ENCODE measurements at places on chromosomes 2 and 18.

DNA sequence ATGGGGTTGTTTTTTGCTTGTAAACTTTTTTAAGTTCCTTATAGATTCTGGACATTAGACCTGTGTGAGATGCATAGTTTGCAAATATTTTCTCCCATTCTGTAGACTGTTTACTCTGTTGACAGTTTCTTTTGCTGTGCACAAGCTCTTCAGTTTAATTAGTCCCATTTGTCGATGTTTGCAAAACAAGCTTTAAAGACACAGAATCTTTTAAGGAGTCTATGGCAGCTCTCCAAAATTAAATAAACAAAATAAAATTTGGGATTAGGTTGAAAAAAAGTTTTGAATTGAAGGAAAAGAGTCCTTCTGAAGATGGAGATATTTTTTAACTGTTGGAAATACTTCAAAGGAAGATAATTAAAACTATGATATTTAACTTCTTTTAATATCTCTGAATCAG, 88.8 kb downstream of the MAP3K20 start:
- DNase-seq, result no peak

- DNase-seq, result no peak
Observed at GRCh38 chr2:44533508-44533907, 171.8 kb downstream of the CAMKMT start.

- DNase-seq, result no peak
Observed at GRCh38 chr18:76126327-76126726, 368.7 kb downstream of the ZNF516 start.

DNA sequence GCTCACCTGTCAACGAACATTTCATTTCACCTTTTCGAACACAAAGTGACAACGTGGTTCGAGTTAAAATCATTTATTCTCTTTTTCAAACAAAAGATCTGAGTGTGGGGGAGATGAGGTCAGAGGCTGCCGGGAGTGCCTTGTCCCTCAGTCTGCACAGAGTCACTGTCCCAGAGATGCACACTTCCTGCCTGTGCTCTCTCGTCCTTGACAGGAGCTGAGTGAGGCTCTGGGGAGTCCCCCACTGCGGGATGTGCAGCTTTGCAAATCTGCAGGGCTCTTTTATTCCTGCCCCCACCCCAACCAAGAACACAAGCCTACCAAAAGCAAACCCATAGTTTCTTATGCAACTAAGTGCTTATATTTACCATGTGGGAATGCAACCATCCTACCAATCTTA, 497.8 kb downstream of the EIPR1 start:
- DNase-seq, result no peak

DNA sequence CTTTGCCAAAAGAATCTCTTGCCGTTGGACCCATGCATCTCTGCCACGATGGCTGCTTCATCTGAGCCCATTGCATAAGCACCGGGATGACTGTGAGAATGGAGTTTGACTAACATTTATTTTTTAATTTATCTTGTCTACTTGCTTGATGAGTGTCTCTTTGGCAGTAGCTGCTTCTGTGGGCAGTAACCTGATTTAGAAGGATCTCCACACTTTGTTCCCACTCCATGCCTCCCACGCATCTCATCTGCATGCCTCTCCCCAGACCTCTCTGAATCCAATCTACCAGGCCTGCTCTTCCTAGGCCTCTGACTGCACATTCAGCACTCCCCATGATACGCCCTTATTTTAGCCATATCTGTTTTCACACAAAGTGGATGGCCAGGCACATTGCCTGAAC, 23.7 kb upstream of the TMX3 start:
- no peak for DNase-seq

DNA sequence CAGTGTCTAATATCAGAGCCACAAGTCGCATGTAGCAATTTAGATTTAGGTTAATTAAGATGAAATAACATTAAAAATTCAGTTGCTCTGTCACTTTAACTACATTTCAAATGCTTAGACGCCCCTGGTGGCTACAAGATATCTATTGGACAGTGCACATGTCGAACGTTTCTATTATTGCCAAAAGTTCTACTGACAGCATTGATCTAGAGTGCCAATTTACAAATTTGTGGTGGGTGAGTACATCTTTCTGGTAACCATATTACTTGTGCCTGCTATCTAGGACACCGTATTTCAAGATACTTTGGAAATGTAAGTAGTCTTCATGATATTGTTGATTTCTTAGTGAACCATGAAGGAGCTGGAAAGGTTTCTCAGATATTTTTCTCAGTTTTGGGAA, 20.2 kb downstream of the PIK3C3 start:
- no peak for DNase-seq

GRCh38 chr2:154709215-154709614, 10.7 kb downstream of the KCNJ3 start:
- no peak for DNase-seq

GRCh38 chr2:23708771-23709170, 218.2 kb downstream of the ATAD2B start:
- no peak for DNase-seq

GRCh38 chr18:7415081-7415894, 151.8 kb upstream of the PTPRM start:
- DNase-seq, result no peak

Data from NK-92 treated with Interleukin-12 subunit alpha and Interleukin-12 subunit beta, amount 100 ng/mL, for 24 hours (cell line).